Activated CD8-positive, alpha-beta T cell treated with anti-CD3 and anti-CD28 coated beads for 36 hours (primary cell): ENCODE measurements at places on chromosomes 1 and 21. TPM values are rescaled to one million over a fixed set of nuclear protein-coding genes. Genes with fewer than 3 reads are reported as not detected.

GRCh38 chr21:17370916-17371315, 141.9 kb upstream of the CXADR start:
- no peak overlapping the region for H3K27ac ChIP-seq
- no peaks in the 10 kb centered on the region for H3K36me3 ChIP-seq
- H3K4me3 ChIP-seq, result no peak overlapping the region
- peaks cover 4% of the 10 kb centered on the region for H3K27me3 ChIP-seq

Gene GPX7
- 21.5 TPM for total RNA-seq

DNA sequence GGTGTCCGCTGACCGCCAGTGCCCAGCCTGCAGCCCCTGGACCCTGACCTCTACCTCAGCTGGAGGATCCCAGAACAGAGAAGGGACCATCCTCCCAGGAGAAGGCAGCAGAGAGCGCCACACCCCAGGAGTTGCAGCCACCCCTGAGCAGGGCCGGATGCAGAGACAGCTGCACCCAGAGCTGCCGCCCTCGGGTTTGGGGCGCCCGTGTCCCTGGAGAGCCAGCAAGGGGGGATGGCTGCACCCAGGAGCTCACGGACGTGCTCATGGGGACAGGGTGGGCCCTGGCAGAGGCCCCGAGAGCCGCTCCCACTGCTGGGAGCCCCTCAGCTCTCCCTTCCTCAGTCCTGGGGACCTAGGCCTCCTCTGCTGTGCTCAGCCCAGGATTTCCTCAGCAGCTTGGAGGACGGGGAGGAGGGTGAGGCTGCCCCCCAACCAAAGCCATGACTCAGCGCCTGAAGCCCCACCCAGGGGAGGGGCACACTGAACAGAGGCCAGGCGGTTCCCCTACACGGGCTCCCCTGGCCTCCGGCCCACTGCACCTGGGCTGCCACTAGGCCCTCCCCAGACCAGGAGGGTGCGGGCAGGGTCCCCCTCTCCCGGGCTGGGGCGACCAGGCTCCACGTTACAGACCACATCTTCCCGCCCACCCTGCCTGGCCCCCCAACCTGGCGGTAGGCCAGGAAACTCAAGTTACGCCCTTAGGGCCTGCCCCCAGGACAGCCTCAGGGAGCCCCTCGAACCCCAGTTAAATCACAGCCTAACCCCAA, 2.2 kb downstream of the ACAP3 start:
- H3K4me1 ChIP-seq, result peaks cover 25% of the 10 kb centered on the region
- peak overlapping the region; percentile 81 for H3K27ac ChIP-seq
- peaks cover 4% of the 10 kb centered on the region for H3K36me3 ChIP-seq

Gene TRIM46
- total RNA-seq, result 5.8 TPM

- peaks cover 14% of the 10 kb centered on the region for H3K36me3 ChIP-seq
- H3K27ac ChIP-seq, result no peak overlapping the region
- no peak for DNase-seq
- no peaks in the 10 kb centered on the region for H3K4me1 ChIP-seq
- H3K27me3 ChIP-seq, result no peaks in the 10 kb centered on the region
Observed at GRCh38 chr1:224162768-224163167, 20.3 kb upstream of the DEGS1 start.

DNA sequence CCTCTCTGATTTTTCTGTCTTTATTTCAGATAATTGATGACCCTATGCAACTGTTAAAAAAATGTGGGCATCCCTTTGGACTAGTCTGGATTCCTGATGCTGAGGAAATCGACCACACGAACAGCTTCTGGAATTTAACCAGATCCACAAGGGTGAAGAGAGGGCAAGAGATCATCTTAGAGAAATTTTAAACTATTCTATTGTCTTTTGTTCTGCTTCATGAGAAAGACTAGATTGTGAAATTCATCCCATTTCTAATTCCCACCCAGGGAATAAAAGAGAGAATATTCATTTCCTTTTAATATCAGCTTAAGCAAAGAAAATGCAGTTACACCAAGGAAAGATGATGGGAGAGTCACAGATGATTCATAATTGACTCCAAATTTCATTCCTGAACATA, 71.8 kb downstream of the DUSP10 start:
- H3K36me3 ChIP-seq, result no peaks in the 10 kb centered on the region
- peaks cover 5% of the 10 kb centered on the region for H3K4me1 ChIP-seq
- no peak for DNase-seq
- peaks cover 2% of the 10 kb centered on the region for H3K27me3 ChIP-seq
- H3K4me3 ChIP-seq, result no peak overlapping the region
- H3K27ac ChIP-seq, result no peak overlapping the region

GRCh38 chr1:219582296-219582695, 30.6 kb downstream of the ZC3H11B start:
- H3K27ac ChIP-seq, result no peak overlapping the region
- peaks cover 1% of the 10 kb centered on the region for H3K27me3 ChIP-seq
- no peak for DNase-seq
- H3K4me1 ChIP-seq, result no peaks in the 10 kb centered on the region
- H3K36me3 ChIP-seq, result no peaks in the 10 kb centered on the region

DNA sequence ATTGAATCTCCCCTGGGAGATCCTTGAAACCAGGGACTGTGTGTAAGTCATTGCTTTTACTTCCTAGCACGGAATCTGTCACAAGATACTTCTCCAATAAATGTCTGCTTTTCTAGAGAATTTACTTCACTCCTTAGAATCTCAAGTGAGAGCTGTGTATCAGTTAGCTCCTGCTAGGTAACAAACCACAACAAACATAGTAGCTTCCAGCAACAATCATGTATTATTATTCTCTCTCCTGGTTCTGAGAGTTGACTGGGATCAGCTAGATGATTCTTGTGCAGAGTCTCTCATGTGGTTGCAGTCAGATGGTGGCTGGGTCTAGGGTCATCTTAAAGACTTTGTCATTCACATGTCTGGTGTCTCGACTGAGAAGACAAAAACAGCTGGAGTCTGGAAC, 166.9 kb upstream of the UBE2U start:
- H3K36me3 ChIP-seq, result no peaks in the 10 kb centered on the region
- DNase-seq, result no peak
- H3K4me3 ChIP-seq, result no peak overlapping the region
- no peaks in the 10 kb centered on the region for H3K4me1 ChIP-seq

Gene FAM167B
- total RNA-seq, result 0.38 TPM

Gene MTARC1
- total RNA-seq, result not detected

Gene RNU5D-1
- total RNA-seq, result not detected

Gene ZBTB8B
- total RNA-seq, result not detected

GRCh38 chr1:2052054-2052679, 2.0 kb downstream of the PRKCZ start:
- H3K27me3 ChIP-seq, result peaks cover 5% of the 10 kb centered on the region
- peaks cover 11% of the 10 kb centered on the region for H3K4me1 ChIP-seq
- H3K36me3 ChIP-seq, result peaks cover 1% of the 10 kb centered on the region
- H3K4me3 ChIP-seq, result peak overlapping the region; percentile 6

DNA sequence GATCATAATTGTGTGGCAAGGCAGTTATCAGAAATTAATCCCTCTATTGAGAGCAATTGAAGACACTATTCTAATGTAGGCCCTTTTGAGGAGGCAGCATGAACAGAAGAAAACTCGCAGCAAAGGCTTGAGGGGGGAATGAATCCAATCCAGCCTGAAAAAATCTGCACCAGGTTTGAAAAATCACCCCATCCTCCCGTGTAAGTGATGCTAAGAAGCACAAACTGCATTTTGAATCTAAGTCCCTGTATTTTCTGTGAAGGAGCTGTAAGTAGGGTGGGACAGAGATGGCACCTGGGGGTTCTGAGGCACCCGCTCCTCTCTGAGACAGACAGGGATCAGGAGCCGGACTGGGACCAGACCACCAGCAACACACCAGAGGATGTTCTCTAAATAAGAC, at the start of gene CRB1:
CRB1 (plus strand) TSS at position 241 of the 400 bp plus-strand sequence. CDS start 161 bp downstream, outside the sequence.
- H3K4me1 ChIP-seq, result no peaks in the 10 kb centered on the region
- DNase-seq, result no peak
- H3K27ac ChIP-seq, result no peak within 1 kb of the TSS
- no peak within 1 kb of the TSS for H3K4me3 ChIP-seq
- no peaks in the 10 kb centered on the region for H3K27me3 ChIP-seq

- no peak for DNase-seq
- H3K4me1 ChIP-seq, result no peaks in the 10 kb centered on the region
- H3K27ac ChIP-seq, result no peak overlapping the region
- H3K36me3 ChIP-seq, result no peaks in the 10 kb centered on the region
- no peaks in the 10 kb centered on the region for H3K27me3 ChIP-seq
- H3K4me3 ChIP-seq, result no peak overlapping the region
Observed at GRCh38 chr1:7641587-7642417, 129.3 kb upstream of the VAMP3 start.

- DNase-seq, result peak; percentile 25
- no peaks in the 10 kb centered on the region for H3K27me3 ChIP-seq
- H3K27ac ChIP-seq, result peak overlapping the region; percentile 84
- H3K4me1 ChIP-seq, result peaks cover 50% of the 10 kb centered on the region
- H3K4me3 ChIP-seq, result no peak overlapping the region
- H3K36me3 ChIP-seq, result peaks cover 12% of the 10 kb centered on the region
Observed at GRCh38 chr1:169623132-169623926, 6.6 kb downstream of the SELP start.

DNA sequence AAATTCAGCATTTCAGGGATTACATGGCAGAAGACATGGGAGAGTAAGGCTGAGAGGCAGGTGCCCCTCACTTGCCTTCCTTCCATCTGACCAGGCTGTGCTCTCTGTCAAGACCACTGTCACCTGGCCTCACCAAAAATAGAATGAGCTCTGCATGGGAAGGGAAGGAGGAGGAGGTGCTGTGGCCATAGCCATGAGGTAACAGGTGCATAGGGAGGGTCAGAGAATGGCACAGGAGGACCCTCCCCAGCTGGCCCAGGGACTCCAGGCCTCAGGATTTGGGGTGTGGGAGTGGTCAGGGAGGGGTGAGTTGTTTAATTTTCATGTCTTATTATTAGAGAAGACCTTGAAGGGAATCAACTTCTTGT, 192.3 kb downstream of the FCRL5 start:
- H3K4me1 ChIP-seq, result no peaks in the 10 kb centered on the region
- no peaks in the 10 kb centered on the region for H3K36me3 ChIP-seq
- H3K27me3 ChIP-seq, result peaks cover 2% of the 10 kb centered on the region
- H3K27ac ChIP-seq, result no peak overlapping the region
- no peak overlapping the region for H3K4me3 ChIP-seq

- H3K4me3 ChIP-seq, result no peak overlapping the region
- H3K36me3 ChIP-seq, result peaks cover 8% of the 10 kb centered on the region
- no peaks in the 10 kb centered on the region for H3K4me1 ChIP-seq
- no peak for DNase-seq
- H3K27me3 ChIP-seq, result no peaks in the 10 kb centered on the region
- H3K27ac ChIP-seq, result no peak overlapping the region
Observed at GRCh38 chr21:42569732-42570301, 56.2 kb downstream of the SLC37A1 start.

GRCh38 chr1:244636488-244637259, 16.3 kb upstream of the DESI2 start:
- H3K4me1 ChIP-seq, result no peaks in the 10 kb centered on the region
- H3K4me3 ChIP-seq, result no peak overlapping the region
- H3K27me3 ChIP-seq, result peaks cover 3% of the 10 kb centered on the region
- H3K27ac ChIP-seq, result no peak overlapping the region
- no peaks in the 10 kb centered on the region for H3K36me3 ChIP-seq
- no peak for DNase-seq

Gene CD2
- 220 TPM for total RNA-seq

Gene CITED4
- 7.4 TPM for total RNA-seq

- no peak for DNase-seq
- H3K27ac ChIP-seq, result no peak overlapping the region
- H3K4me1 ChIP-seq, result peaks cover 2% of the 10 kb centered on the region
- no peaks in the 10 kb centered on the region for H3K27me3 ChIP-seq
- H3K36me3 ChIP-seq, result peaks cover 35% of the 10 kb centered on the region
Observed at GRCh38 chr21:46345861-46346260, 21.9 kb downstream of the PCNT start.

Gene ACADM
- 49.8 TPM for total RNA-seq

Gene PPIAL4G
- not detected for total RNA-seq

Gene FCGR2B
- total RNA-seq, result not detected

GRCh38 chr1:172132836-172133235, 287.6 kb upstream of the C1orf105 start:
- no peak for DNase-seq
- no peaks in the 10 kb centered on the region for H3K27me3 ChIP-seq
- H3K4me3 ChIP-seq, result no peak overlapping the region
- no peak overlapping the region for H3K27ac ChIP-seq

Gene CDA
- total RNA-seq, result not detected

DNA sequence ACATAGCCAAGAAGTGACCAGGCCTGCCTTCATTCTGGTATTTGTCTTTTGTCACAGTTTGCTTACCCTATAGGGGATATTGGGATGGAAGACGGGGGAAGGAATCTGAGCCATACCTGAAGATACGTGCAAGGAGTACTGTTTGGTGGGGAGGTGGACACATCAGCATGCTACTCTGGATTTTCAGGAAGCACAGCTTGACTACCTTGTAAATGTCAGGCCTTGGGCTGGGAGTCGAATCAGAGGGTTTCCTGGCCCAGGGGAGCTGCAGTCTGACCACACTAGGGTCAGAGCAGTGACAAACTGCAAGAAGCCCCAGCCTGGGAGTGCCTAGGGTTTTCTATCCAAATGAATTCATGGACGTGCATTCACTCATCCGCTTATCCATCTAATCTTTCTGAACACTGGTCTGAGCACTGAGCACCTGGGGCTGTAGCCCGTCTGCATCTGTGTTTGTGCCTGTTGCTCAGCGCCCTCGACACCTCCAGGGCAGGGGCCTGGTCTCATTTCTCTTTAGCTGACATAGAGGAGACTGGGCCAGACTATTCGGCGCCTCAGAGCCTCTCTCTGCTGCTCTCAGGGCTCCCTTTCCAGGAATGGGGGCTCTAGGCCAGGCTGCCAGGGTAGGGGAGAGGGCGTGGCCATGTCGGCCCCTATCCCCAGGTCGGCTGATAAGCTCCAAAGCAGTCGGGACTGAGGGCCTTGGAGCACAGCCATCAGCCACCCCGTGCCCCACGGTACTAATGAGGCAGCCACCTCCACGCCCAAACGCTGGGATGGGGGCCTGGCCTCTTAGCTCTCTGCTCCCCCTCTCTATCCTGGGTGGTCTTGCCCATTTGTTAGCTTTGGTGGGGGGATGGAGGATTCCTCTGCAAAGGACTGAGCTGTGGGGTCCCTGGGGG, 47.0 kb upstream of the SLC2A1 start:
- no peak for DNase-seq
- H3K27me3 ChIP-seq, result no peaks in the 10 kb centered on the region
- H3K4me3 ChIP-seq, result no peak overlapping the region
- no peaks in the 10 kb centered on the region for H3K36me3 ChIP-seq
- no peak overlapping the region for H3K27ac ChIP-seq
